ENCODE measurements at places on chromosomes 16 and 17.

- no peak for DNase-seq
These were observed 36.5 kb downstream of the FTO start for GRCh38 chr16:53740476-53740875.

DNA sequence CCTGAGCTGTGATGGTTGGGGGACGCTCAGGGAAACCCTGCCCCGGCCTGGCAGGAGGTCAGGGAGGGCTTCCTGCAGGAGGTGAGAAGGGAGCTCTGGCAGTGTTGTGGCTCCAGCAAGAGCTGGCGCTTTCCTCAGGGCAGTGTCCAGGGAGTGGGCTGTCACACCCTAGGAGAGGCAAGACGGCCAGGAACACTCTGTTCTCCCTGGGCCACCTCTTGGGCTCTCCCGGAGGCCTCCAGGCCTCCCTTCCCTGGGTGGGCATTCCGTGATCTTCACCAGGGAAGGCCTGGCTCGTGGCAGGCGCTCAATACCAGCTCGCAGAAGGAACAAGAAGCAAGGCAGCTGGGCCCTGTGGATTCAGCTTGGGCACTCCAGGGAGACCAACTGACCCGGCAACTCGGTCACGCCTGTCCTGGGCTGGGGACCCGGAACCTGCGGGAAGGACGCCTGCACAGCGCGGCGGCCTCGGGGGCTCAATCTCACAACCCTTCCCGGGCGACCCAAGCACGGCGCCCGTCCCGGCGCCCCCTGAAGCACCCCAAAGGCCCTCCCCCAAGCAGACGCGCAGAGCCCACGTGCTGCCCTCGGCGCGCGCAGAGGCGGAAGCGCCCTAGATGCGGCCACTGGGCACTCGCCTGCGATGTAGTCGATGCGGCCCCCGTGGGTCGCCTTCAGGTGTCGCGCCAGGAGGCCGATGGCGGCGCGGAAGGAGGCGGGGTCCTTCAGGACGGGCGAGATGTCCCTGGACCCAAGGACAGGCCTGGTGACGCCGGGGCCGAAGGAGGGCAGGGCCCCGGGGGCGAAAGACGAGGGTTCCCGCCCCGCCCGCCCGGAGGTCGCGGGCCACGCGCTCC, 588 bp downstream of the APRT start:
- peak; percentile 67 for DNase-seq

GRCh38 chr16:8194794-8195193, 395.5 kb downstream of the TMEM114 start:
- no peak for DNase-seq

DNA sequence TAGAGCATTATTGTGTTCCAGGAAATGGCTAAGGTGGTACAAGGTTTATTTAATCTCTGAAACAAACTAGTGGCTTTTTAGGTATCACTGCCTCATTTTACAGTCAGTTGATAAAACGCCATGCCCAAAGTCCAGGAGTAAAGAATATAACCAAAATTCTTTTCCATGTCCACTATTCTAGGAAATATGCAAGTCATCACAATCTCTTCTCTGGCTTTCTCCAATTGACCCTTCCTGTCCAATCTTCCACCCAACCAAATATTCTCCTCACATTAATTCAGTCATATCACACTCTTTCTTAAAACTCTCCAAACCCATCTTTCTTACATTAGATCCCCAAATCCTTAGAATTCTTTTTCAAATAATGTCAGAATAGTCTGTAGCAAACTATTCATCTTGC, 1110.0 kb upstream of the CDH8 start:
- DNase-seq, result no peak

GRCh38 chr17:55645361-55645760, 77.3 kb downstream of the TMEM100 start:
- DNase-seq, result no peak

DNA sequence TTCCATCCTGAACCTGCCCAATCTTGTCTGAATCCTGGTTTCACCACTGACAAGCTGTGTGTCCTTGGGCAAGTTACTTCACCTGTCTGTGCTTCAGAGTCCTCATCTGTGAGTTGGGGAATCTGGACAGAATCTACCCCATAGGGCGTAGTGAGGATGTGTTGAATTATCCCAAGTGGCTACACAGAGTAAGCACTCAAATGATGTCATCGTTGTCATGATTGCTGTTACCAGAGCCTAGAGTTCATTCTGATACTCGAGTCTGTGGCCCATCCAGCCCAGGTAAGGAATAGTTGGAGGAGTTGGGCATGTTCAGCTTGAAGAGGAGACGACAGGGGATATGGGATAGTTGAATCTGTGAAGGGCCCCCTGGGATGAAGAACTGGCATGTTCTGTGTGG, 45.9 kb downstream of the MAPT start:
- no peak for DNase-seq

DNA sequence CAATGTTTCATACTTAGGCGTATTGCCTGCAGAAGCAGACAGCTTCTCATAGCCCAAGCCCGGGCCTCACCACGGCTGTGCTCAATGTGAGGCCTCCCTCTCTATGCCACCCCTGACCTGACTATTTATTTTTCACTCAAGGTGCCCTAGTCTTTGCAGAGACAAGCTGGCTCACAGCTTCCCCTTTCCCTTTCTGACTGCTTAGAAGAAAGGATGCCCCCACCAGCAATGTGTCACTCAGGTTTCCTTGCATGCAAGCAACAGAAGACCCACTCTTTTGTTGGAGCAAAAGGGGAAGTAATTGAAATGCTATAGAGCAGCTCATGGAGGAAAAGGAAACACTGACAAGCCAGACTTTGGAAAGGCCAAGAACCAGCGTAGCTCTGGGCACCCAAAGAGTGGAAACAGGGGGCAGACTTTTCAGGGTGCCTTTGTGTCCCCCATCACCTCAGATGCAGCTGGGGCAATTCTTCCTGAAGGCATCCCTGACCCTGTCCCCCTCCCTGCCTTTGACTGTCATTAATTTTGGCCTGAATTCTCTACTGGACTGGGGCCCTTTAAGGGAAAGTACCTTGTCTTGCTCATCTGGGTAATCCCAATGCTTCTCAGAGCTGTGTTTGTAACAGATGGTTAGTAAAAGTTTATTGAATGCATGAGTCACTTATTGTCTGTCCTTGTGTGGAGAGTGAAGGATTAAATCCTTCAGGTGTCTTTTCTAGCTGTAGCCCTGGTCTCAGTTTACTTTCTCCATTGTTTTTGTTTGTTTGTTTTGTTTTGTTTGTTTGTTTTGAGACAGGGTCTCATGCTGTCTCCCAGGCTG, 17.8 kb downstream of the RGS9 start:
- no peak for DNase-seq

DNA sequence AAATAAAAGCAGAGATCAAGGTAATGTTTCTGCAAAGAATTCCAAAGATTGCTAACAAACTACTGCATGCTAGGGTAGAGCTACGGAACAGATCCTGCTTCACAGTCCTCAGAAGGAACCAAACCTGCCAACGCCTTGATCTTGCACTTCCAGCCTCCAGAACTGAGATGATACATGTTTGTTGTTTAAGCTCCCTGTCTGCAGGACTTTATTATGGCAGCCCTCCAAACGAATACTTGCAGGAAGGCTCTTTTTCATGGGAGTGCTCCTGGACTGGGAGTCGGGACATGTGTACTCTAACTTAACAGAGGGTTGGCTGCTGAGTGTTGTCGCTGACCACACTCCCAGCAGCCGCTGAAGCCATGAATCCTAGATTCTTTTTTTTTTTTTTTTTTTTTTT, 808.8 kb upstream of the EEF2KMT start:
- DNase-seq, result no peak
